ENCODE measurements at places on chromosomes 3 and 15.

- no peak overlapping the region for H3K4me3 ChIP-seq
- no peak for DNase-seq
- no peaks in the 10 kb centered on the region for H3K4me1 ChIP-seq
- H3K36me3 ChIP-seq, result no peaks in the 10 kb centered on the region
Observed at GRCh38 chr3:13770170-13771169, 109.4 kb downstream of the WNT7A start.

- H3K4me1 ChIP-seq, result no peaks in the 10 kb centered on the region
- no peak overlapping the region for H3K4me3 ChIP-seq
- peaks cover 9% of the 10 kb centered on the region for H3K27me3 ChIP-seq
- H3K36me3 ChIP-seq, result no peaks in the 10 kb centered on the region
Observed at GRCh38 chr3:13687517-13687943, 138.6 kb downstream of the FBLN2 start.

GRCh38 chr3:22585504-22585903 is 617.6 kb upstream of the UBE2E2 start:
- H3K36me3 ChIP-seq, result no peaks in the 10 kb centered on the region
- peaks cover 13% of the 10 kb centered on the region for H3K4me1 ChIP-seq
- H3K27me3 ChIP-seq, result no peaks in the 10 kb centered on the region
- H3K27ac ChIP-seq, result peak overlapping the region; percentile 40

- no peak for DNase-seq
- H3K4me1 ChIP-seq, result no peaks in the 10 kb centered on the region
- no peaks in the 10 kb centered on the region for H3K27me3 ChIP-seq
- H3K36me3 ChIP-seq, result no peaks in the 10 kb centered on the region
Observed at GRCh38 chr3:46737329-46737731, 19.7 kb upstream of the PRSS50 start.

DNA sequence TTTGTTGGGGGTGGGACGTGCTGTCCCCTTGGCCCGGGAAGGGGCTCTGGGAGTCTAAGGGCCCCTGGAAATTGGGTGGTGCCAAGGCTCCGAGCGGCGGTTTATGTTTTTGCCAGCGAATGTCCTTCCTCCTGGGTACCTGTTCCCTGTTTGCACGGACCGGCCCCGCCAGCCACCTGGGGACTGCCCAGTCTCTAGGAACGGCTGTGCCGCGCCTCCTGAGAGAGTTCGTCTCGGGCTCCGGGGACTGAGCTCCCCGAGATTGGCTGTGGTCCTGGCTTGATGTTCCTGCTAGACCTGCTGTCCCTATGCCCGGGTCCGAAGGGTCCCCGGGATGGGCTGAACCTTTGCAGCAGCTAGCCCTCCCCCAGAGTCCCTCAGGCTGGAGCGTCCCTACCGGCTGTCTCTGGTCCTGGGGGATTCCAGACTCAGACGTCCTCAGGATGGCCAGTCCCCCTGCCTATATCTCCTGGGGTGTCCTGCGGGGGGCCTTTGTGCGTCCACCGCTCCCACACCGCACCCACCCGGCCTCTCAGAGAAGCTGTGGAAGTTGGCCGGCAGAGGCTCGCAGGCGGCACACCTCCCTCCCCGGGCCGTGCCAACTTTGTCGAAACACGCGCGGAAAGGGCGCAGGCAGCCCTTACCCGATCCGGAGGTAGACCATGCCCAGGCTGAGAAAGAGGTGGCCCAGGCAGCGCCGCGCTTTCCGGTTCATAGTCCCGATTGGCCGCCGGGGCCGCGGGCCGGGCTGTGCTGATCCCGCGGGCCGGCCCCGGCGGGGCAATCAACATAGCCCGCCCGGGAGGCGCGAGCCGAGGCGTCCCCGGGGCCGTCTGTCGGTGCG is 547 bp downstream of the WNT7A start:
- no peaks in the 10 kb centered on the region for H3K36me3 ChIP-seq
- H3K4me1 ChIP-seq, result no peaks in the 10 kb centered on the region
- no peak for DNase-seq
- peaks cover 69% of the 10 kb centered on the region for H3K27me3 ChIP-seq

DNA sequence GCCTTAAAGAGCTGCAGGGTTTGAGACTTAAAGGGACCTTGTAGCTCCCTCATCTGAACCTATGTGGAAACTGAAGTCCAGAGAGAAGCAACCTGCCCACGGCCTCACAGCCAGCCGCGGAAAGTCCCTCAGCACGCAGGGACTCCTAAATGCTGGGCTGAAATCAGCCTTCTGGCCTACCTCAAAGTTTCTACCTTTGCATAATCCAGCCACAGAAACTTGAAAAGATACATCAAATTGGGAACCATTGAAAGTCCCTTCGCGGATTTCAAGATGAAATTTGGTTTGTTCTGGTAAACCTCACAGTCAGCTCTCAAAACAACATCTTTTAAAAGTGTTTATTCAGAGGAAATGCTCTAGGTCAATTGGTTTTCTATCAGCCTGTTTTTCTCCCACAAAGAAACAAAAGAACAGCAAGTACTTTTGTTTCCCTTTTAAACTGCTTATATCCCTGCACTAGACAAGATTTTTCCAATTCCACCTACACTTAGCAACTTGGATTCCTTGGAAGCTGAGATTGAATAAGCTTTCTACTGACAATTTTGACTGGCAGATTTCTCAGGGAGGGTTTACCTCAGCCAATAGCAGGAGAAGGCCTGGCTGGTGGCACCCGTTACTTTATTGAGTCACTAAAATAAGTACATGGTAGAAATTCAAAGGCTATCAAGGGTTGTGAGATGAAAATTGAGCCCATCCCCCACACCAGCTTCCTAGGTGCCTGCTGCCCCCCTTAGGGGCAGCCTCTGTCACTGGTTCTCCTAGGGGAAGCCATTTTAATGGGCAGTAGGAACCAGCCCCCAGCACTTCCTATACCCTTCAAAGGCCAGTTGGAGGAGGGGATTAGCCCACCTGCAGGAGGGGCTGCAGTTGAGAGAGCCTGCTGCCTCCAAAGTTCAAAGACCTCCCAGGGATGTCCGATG is 171.2 kb downstream of the ADAMTS17 start:
- H3K27ac ChIP-seq, result no peak overlapping the region
- DNase-seq, result no peak
- no peak overlapping the region for H3K4me3 ChIP-seq
- no peaks in the 10 kb centered on the region for H3K27me3 ChIP-seq

DNA sequence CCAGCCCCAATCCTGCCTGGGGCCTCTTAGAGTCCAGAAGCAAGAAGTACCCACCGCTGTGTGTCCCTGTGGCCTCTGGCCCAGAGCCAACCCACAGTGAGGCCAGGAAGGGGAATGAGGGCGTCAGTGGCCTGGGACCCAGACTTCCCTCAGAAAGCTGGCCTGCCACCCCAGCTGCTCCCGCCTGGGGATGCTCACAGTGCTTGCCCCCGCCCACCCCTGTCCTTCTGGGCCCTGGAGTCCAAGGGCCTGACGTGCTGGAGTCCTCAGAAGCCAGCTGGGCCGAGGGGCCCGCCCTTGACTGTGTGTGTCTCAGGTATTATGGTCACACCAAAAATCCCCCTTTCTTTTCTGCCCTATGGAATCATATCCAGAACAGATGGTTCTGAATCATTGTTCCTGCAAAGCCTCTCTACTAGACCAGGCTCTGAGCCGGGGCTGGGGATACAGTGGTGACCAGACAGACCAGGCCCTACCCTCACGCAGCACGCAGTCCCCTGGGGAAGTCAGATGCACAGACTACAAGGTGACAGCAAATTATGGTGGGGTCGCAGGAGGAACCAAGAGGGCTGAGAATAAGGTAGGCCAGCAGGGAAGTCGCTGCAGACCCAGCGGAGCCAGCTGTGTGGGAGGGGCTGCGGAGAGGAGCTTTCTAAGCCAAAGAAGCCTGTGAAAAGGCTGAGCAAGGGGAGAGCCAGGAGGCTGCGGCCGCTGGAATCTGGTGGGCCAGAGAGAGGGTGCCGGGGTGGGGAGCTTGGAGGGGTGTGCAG is 99.1 kb downstream of the VGLL4 start:
- H3K27ac ChIP-seq, result no peak overlapping the region
- no peak overlapping the region for H3K4me3 ChIP-seq
- no peaks in the 10 kb centered on the region for H3K36me3 ChIP-seq
- peak; percentile 35 for DNase-seq
- H3K4me1 ChIP-seq, result peaks cover 20% of the 10 kb centered on the region
- H3K27me3 ChIP-seq, result no peaks in the 10 kb centered on the region

DNA sequence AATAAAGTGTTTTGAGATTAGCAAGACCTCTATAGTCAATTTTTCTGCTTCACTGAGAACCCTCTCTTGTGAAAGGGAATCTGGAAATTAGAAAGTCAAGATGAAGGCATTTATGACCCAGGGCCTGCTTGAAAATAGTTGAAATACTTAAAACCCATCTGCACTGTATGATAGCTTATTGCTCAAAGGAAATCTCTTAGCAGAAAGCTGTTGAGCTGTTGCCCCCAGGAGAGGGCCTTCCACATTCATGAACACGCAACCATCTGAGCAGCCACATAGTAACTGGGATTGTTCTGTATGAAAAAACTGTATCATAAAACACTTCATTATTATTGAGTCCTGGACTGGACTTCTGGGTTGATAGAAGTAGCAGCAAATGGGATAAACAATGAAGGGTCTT is 106.4 kb upstream of the PTX3 start:
- no peaks in the 10 kb centered on the region for H3K36me3 ChIP-seq
- H3K27me3 ChIP-seq, result no peaks in the 10 kb centered on the region
- no peak overlapping the region for H3K4me3 ChIP-seq
- no peak overlapping the region for H3K27ac ChIP-seq
- DNase-seq, result no peak

DNA sequence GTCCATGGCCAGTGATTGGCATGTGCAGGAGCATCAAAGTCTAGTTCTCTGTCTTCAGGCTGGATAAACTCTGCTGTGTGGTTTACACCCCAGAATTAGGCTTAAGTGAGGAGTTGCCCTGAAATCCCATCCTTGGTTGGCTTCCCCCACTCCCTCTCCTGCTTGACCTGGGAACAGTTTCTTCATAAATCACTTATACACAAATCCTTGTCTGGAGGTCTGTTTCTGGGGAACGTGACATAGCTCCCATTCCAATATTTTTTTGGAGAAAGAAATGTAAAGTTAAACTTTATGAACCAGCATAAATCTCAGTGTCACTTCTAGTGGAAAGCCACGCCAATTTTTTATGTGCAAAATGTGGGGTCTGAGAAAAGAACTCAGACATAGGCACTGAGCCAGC is 98.2 kb downstream of the DCLK3 start:
- H3K36me3 ChIP-seq, result no peaks in the 10 kb centered on the region
- DNase-seq, result no peak
- H3K4me1 ChIP-seq, result no peaks in the 10 kb centered on the region
- no peaks in the 10 kb centered on the region for H3K27me3 ChIP-seq

GRCh38 chr3:88595026-88595425 is 445.3 kb downstream of the C3orf38 start:
- H3K27ac ChIP-seq, result no peak overlapping the region
- no peaks in the 10 kb centered on the region for H3K27me3 ChIP-seq
- no peaks in the 10 kb centered on the region for H3K36me3 ChIP-seq
- H3K4me1 ChIP-seq, result no peaks in the 10 kb centered on the region
- DNase-seq, result peak; percentile 1

GRCh38 chr15:68415501-68416157 is 16.3 kb downstream of the ITGA11 start:
- no peaks in the 10 kb centered on the region for H3K27me3 ChIP-seq
- no peak for DNase-seq
- H3K4me3 ChIP-seq, result no peak overlapping the region
- H3K4me1 ChIP-seq, result peaks cover 26% of the 10 kb centered on the region
- no peak overlapping the region for H3K27ac ChIP-seq

DNA sequence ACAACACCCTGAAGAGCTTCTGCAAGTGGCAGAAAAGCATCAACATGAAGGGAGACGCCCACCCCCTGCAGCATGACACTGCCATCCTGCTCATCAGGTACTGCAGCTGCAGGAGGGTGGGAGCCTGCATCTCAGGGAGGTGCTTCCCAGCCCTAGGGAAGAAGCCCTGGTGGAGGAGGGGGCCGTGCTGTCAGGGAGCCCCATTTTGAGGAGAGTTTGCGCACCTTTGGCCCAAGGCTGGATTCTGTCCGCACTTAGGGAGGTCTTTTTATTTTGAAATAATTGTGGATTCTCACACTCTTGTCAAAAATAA is 42.1 kb downstream of the SAXO2 start:
- H3K4me1 ChIP-seq, result no peaks in the 10 kb centered on the region
- no peaks in the 10 kb centered on the region for H3K27me3 ChIP-seq
- H3K27ac ChIP-seq, result no peak overlapping the region

DNA sequence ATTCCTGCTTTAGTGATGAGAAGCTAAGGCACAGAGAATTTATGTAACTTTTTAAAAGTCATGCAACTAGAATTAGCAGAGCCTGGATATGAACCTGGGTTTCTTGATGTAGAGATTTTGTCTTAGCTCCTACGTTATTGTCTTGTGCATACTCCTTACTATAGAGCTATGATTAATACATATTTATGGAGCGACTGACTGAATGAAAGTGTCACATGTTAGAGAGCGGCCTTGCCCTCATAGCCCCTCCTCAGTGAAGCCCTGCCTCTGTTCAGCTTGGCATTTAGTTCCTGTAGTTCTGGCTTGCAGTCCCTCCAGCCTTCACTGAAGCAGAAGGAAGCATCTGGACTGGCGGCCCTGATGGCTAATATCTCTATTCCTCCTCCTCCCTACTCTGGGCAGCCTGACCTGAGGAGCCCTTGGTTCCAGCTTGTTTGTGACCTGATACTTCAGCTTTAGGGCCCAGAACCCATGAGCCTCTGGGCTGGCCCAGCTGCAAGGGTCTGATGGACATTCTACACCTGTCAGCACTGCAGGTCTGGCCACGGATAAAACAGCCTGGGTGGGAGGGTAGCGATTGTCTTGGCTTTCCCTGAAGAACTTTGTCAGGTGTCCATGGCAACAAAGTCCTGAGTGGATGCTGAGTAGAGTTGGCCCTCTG is 13.4 kb upstream of the AGBL1 start:
- H3K27ac ChIP-seq, result no peak overlapping the region
- no peaks in the 10 kb centered on the region for H3K36me3 ChIP-seq
- H3K4me3 ChIP-seq, result no peak overlapping the region
- no peak for DNase-seq
- H3K4me1 ChIP-seq, result no peaks in the 10 kb centered on the region

- no peaks in the 10 kb centered on the region for H3K36me3 ChIP-seq
- no peaks in the 10 kb centered on the region for H3K4me1 ChIP-seq
- H3K27ac ChIP-seq, result no peak overlapping the region
- DNase-seq, result no peak
Observed at GRCh38 chr3:116102037-116102436, 343.2 kb downstream of the LSAMP start.

GRCh38 chr3:58557491-58557890 is 19.7 kb downstream of the FAM107A start:
- no peak overlapping the region for H3K4me3 ChIP-seq
- H3K36me3 ChIP-seq, result no peaks in the 10 kb centered on the region
- H3K4me1 ChIP-seq, result peaks cover 3% of the 10 kb centered on the region
- DNase-seq, result no peak
- no peak overlapping the region for H3K27ac ChIP-seq

GRCh38 chr15:69976366-69976994 is 121.2 kb downstream of the TLE3 start:
- H3K4me1 ChIP-seq, result no peaks in the 10 kb centered on the region
- peak; percentile 10 for DNase-seq
- peaks cover 20% of the 10 kb centered on the region for H3K27me3 ChIP-seq
- no peak overlapping the region for H3K27ac ChIP-seq
- no peaks in the 10 kb centered on the region for H3K36me3 ChIP-seq

GRCh38 chr3:71441217-71441924 is 142.2 kb downstream of the FOXP1 start:
- H3K36me3 ChIP-seq, result no peaks in the 10 kb centered on the region
- peaks cover 13% of the 10 kb centered on the region for H3K4me1 ChIP-seq
- no peak overlapping the region for H3K4me3 ChIP-seq
- H3K27me3 ChIP-seq, result no peaks in the 10 kb centered on the region
- peak; percentile 47 for DNase-seq

- no peaks in the 10 kb centered on the region for H3K4me1 ChIP-seq
- no peak overlapping the region for H3K4me3 ChIP-seq
- no peaks in the 10 kb centered on the region for H3K27me3 ChIP-seq
- H3K27ac ChIP-seq, result no peak overlapping the region
Observed at GRCh38 chr3:15685927-15686326, 84.4 kb downstream of the BTD start.
